Bronchial epithelial cell (primary cell): ENCODE measurements at places on chromosomes 5 and 9.
A peak's percentile ranks its signal among the peaks of the same experiment; 100 is the strongest.

DNA sequence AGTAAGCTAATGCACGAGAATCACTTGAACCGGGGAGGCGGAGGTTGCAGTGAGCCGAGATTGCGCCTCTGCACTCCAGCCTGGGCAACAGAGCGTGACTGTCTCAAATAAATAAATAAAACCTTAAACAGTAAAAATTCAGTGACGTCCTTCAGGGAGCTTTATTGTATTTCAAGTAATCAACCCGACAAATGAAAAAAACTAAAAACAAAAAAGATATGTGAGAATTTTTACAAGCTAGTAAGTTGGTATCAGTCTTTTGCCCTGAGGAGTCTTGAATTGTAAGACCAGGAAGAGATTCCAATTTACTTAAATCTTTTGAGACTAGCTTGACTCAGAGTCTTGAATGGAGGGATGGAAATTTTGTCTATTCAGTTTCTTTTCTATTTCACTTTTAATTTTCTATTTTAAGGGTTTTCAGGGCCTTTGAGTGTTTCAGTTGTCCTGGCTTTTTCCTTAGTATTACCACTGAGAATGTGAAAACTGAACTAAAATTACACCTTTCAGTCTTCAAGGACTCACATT lies 126.0 kb upstream of the DHFR start:
- no peak for DNase-seq

GRCh38 chr5:41648996-41649395 lies 138.6 kb upstream of the PLCXD3 start:
- no peak for DNase-seq

DNA sequence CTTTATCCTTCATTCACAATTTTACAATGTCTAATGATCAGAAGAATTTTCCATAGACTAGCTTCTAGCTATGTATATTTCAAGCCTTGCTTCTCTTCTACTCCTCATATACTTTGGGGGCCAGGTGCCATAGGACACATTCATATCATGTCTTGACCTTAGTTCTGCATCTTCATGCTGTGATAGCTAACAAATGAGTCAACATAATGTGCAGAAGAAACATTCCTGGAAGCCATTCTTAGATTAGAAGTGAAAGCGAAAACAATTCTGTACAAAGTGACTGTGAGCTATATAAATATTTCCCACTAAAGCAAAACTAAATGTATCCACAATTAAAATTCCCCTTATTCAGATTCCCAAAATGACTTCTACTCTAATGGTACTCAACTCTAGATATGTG lies 320.2 kb upstream of the NREP start:
- DNase-seq, result no peak

DNA sequence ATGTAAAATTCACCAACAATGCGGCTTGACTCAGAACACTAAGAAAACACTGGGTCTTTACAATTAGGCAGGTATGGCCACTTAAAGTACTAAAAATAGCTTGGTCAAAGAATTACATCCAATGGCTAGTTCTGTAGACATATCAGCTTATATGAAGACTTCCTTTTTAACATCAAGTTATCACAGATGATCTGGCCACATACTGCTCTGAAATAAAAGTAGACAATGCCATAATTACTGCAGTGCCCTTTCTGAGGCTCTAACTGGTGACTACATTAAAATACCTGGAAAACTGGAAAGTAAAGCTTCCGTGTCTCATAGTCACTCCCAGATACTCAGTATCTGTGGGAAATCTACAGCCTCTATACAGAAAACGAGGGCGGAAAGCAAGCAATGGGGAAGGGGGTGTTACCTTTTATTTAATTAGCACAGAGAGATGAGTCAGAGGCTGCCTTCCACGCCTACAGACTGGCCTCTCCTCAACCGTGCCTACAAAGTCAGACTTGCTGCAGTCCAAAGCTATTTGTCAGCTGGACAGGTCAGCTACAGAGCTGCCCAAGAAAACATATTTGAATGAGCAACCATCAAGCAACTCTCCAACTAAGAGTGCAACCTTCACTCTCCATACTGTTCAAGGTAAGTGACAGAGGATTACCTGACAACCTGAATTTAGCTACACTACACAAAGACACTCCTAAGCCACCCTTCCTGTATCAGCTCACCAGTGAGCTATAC lies 8.7 kb downstream of the SERINC5 start:
- DNase-seq, result peak; percentile 98

DNA sequence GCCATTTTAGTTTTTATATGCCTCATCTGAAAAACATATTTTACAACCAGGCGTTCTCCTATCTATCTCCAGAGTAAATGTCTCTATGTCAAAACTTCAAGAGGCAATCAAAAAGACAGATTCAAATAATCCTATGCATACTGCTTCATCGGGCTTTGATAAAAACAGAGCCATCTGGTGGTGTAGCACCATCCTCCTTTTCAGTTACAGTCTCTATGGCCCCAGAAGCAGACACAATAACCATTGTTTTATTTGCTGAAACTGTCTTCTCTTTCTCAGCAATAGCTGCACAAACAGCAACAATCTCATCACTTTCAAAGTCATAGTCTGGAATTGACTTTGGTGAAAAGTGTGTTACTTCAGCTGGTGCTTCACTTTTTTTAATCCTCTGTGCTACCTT lies 36.3 kb downstream of the PTGER4 start:
- DNase-seq, result peak; percentile 29

DNA sequence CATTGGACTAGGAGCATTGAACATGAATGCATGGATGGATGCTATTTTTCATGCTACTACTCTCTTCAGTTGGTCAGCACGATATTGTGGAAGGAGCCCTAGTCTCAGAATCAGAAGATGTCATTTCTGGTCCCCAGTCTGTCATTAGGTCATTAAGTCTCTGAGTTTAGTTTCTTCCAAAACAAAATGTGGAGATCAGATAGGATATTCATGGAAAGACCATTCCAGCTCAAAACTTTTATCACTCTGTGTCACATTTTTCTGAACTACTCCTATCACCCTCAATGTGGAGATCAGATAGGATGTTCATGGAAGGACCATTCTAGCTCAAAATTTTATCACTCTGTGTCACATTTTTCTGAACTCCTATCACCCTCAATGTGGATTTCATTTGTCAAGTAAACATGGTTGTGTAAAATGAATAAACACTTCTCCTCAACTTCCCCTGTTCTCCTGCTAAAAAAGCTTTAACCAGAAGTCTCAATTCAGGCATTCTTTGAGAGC lies 296.8 kb downstream of the MRPS30 start:
- no peak for DNase-seq

- DNase-seq, result peak; percentile 63
Measured at GRCh38 chr5:7745882-7746610, 104.9 kb downstream of the CFAP90 start.

- DNase-seq, result no peak
Measured at GRCh38 chr5:6592601-6593000, 40.2 kb downstream of the NSUN2 start.

GRCh38 chr9:80792726-80793125 lies 896.6 kb downstream of the TLE1 start:
- DNase-seq, result no peak

GRCh38 chr5:151899399-151899798 lies 25.3 kb downstream of the GLRA1 start:
- no peak for DNase-seq

DNA sequence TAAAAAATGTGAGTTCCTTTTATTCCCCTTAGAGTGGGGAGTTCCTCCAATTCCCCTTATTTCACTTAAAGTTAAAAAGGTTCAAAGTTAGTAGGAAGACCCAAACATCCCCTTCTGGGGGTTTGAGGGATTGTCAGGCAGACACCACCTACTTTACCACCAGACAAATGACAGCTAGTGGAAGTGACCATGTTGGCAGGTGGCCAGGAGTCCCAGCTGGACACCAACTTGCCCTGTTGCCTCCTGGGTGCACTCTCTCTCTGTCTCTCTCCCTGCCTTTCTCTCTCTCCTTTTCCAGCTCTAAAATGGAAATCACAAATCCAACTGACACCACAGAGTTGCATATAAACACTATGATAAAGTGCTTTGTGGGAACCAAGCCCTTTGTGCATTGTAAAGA lies 307.7 kb upstream of the TLE4 start:
- DNase-seq, result no peak

DNA sequence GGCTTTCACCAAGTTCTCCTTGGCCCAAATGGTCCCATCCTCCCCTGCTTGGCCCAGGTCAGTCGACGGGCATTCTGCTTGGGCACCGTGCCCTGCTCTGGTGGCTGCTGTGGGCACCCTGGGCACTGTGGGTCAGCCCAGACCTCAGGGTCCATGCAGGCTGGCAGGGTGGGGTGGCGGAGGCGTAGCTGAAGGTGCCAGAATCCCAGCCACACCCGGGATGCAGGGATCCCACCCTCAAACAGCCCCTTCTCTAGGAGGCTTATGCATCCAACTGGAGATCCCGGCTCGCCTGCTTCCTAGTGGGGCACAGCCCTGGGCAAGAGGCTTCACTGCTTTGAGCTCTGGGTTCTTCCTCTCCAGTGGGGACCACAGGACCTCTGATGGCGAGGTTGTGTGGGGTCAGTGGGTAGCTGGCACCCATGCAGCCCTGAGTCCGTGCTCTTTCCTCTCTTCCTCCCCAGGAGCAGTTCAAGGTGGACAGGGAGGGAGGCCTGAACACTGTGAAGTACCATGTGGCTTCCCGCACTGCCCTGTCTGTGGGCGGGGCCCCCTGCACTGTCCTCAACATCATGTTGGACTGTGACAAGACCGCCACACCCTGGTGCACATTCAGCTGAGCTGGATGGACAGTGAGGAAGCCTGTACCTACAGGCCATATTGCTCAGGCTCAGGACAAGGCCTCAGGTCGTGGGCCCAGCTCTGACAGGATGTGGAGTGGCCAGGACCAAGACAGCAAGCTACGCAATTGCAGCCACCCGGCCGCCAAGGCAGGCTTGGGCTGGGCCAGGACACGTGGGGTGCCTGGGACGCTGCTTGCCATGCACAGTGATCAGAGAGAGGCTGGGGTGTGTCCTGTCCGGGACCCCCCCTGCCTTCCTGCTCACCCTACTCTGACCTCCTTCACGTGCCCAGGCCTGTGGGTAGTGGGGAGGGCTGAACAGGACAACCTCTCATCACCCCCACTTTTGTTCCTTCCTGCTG lies 9.4 kb downstream of the B4GALT7 start:
- no peak for DNase-seq

DNA sequence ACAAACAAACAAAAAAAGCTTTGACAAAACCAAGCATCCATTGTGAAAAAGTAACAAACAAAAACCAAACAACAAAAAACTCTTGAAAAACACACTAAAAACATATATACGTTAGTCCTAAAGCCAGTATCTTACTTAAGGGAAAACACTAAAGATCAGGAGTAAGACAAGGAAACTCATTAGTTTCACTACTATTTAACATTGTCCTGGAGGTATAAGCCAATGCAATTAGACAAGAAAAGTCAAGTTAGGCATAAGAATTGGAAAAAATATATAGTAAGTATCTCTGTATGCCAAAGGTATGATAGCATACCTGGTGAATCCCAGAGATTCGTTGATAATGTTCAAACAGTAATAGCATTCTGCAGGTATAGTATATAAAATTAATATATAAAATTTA lies 21.8 kb upstream of the UBTD2 start:
- no peak for DNase-seq

DNA sequence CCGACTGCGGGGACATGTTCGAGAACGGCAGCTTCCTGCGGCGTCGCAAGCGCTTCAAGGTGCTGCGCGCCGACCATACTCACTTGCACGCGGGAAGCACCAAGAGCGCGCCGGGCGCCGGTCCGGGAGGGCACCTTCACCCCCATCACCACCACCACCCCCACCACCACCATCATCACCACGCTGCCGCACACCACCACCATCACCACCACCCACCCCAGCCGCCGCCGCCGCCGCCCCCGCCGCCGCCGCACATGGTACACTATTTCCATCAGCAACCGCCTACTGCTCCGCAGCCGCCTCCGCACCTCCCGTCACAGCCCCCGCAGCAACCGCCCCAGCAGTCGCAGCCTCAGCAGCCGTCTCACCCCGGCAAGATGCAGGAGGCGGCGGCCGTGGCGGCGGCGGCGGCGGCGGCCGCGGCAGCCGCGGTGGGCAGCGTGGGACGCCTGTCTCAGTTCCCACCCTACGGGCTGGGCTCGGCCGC lies 514 bp downstream of the FOXB2 start:
- DNase-seq, result no peak

DNA sequence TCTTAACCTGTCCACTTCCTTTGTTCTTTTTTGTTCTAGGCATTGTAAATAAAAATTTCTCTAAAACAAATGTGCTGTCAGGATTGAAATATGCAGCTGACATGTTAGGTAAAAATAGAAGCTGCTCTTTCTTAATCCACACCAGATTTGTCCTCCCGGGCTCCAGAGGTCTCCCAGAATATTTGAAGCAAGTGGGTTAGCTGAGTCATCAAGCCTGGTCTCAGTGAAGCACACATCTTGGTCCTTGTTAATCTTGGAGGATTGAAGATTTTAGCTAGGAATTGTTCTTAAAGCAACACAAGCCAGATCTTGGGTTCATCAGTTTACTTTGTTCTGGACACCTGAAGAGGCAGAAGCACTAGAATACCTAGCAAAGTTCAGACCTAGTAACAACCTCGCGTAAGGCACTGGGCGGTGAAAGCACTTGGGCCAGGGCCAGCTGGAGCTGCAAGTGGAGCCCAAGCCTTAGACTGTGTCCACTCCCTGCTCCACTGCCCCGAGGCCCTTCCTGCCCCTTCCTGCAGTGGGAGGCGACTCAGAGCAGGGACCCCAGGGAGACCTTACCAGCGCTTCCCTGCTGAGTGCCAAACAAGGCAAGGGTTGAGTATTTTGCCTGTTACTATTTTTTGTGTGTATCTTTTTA lies 36.5 kb downstream of the HABP4 start:
- DNase-seq, result no peak
